Kidney (tissue), 22 donors: ENCODE measurements at places on chromosomes 1 and 21.

DNA sequence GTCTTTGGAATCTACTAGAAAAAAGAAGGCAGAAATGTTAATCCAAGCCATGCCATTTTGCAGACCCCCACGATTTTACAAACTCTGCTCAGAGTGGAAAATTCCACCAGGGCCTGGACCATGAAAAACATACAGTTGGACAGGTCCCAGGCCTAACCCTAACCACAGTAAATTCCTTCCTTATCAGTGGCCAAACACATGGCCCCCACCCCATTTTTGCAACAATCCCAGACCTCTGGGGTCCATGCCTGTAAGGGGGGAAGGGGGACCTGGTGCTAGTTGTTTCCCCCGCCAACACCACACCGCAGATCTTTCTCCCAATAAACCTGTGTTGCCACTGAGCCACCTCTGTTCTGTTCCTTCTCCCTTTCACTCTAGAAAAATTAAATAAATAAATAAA lies 1352.7 kb downstream of the AMY1C start:
- no peak for DNase-seq

- no peak for DNase-seq
Observed at GRCh38 chr1:9191231-9191630, 43.3 kb upstream of the H6PD start.

- no peak for DNase-seq
Observed at GRCh38 chr1:29197993-29198392, 16.3 kb upstream of the SRSF4 start.

DNA sequence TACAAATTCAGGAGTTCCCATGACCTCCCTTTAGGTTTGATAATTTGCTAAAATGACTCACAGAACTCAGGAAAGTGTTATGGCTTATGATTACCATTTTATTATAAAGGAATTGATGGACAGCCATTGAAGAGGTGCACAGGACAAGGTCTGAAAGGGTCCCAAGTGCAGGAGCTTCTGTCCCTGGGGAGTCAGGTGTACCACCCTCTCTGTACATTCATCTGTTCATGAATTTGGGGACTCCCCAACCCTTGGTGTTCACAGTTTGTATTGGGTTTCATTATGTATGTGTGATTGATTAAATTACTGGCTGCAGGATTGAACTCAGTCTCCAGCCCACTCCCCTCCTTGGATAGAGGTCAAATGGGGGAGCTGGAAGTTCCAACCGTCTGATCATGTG lies 10.8 kb upstream of the IL10RB start:
- no peak for DNase-seq

DNA sequence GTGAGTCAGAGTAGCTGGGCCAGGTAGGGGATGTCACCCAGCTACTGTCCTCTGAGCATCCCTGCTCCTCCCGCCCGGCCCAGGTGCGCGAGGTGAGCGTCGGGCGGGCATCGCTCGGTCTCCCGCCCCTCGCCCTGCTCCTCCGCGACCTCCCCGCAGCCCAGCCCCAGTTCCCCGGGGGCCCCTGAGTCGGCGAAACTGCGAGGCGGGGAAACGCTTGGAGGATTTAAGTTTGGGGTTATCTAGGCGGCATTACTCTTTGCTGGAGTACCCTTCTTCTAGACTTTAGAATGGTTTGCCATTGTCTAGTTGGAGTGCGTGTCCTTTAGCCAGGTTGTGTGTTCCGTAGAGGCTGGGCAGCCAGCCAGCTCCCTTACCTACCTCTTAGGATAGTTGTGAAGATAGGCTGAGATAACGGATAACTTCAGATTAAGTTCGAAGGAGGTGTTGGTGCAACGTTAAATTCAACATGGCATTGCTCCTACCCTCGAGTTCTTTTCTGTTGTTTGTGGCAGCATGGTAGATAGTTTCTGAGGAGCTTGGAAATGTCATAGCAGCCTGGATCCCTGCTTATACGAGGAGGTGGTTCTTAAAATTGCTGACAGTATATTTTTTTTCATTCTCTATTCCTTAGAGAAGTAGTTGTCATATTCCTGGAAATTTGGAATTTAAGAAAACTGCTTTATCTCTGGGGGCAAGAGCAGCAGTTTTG lies 697 bp downstream of the AGO3 start:
- peak; percentile 47 for DNase-seq

DNA sequence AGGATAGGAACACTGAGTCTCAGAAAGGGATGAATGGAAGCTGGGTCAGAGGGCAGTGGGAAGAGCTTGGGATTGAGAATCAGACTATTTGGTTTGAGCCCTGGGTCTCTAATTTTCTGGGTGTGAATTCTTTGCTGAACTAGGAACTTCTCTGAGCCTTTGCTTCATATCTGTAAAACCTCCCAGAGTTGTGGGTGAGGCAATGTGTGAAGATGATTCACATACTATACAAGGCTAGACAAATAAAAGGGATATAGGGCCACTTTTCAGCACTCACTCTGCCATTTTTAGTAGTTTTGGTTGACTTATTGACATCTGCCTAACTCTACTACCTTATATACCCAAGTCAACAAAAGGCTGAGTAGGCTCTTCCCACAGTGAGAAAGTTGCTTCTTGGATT lies 77.7 kb upstream of the JUN start:
- DNase-seq = no peak

- peak; percentile 23 for DNase-seq
Observed at GRCh38 chr1:162562470-162562828, 927 bp downstream of the UAP1 start.

GRCh38 chr1:89998306-89998705 lies 3.4 kb downstream of the ZNF326 start:
- no peak for DNase-seq

GRCh38 chr1:69645477-69645876 lies 77.8 kb downstream of the LRRC7 start:
- no peak for DNase-seq

DNA sequence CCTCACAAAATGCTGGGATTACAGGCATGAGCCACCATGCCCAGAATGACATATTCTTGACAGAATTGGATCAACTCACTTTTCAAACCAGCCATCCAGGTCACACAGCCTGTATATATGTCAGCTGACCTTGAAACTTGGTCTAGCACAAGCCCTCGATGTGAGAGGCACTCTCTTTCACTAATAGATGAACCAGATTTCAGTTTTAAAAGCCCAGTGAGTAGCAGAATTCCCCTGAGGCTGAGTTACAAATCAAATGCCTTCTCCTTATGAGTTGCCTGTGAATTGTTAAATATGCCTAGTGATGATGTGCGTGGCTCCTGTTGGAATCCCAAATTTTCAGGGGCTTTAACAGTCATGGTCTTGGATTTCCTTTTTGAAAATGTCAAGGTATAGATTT lies 88.7 kb downstream of the CD247 start:
- no peak for DNase-seq

GRCh38 chr21:31335957-31336738 lies 7.9 kb downstream of the TIAM1 start:
- DNase-seq = no peak

GRCh38 chr1:183632114-183632513 lies 3.5 kb downstream of the ARPC5 start:
- no peak for DNase-seq

GRCh38 chr1:39196244-39197215 lies 8.0 kb upstream of the MACF1 start:
- no peak for DNase-seq

GRCh38 chr1:227072991-227073390 lies 132.9 kb downstream of the COQ8A start:
- DNase-seq = no peak

DNA sequence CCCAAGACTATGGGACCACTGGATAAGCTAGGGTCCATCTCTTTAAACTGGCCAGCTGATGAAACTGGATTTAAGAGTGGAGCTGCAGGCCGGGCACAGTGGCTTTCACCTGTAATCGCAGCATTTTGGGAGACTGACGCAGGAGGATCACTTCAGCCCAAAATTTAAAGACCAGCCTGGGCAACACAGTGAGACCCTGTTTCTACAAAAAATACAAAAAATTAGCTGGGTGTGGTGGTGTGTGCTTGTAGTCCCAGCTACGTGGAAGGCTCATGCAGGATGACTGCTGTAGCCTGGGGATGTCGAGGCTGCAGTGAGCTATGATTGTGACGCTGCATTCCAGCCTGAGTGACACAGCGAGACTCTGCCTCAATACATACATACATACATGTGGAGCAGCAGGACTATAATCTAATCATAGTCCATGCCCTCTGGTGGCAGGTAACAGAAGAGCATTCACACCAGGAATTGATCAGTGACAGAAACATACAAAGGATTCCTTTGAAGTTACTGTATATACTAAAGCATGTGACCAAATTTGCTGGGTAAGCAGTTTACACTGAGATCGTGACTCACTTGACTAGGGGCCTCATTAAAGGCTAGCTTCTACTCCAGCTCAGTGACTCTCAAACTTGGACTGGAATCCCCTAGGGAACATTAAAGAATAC lies 101.5 kb upstream of the SLFNL1 start:
- DNase-seq = peak; percentile 23

GRCh38 chr21:32957545-32957944 lies 68.2 kb upstream of the OLIG2 start:
- no peak for DNase-seq

DNA sequence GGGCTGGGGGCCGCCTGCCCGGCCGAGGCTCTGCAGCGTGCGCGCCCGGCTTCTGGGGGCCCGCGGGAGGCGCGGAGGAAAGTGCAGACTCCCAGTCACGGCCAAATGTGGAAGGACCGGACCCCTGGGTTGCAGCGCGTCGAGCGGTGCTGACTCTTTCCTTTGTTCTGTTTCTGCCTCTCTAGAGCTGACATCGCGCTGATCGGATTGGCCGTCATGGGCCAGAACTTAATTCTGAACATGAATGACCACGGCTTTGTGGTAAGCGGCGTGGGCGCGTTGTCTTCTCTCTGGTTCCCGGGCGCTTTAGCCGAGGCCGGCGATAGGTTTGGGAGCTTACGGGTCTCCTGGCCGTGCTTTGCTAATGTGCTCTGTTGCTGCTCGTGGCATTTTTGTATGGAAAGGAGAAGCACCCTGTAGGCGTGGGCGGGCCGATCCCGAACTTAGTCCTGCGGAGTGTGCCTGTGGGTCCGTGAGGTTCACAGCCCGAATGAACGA lies 629 bp downstream of the PGD start:
- DNase-seq = peak; percentile 75

- no peak for DNase-seq
Observed at GRCh38 chr1:190507357-190507756, 29.7 kb upstream of the BRINP3 start.

- DNase-seq = peak; percentile 9
Observed at GRCh38 chr1:66758241-66758755, 6.0 kb downstream of the DYNLT5 start.

GRCh38 chr1:46637444-46638083 lies 21.0 kb upstream of the MOB3C start:
- no peak for DNase-seq

DNA sequence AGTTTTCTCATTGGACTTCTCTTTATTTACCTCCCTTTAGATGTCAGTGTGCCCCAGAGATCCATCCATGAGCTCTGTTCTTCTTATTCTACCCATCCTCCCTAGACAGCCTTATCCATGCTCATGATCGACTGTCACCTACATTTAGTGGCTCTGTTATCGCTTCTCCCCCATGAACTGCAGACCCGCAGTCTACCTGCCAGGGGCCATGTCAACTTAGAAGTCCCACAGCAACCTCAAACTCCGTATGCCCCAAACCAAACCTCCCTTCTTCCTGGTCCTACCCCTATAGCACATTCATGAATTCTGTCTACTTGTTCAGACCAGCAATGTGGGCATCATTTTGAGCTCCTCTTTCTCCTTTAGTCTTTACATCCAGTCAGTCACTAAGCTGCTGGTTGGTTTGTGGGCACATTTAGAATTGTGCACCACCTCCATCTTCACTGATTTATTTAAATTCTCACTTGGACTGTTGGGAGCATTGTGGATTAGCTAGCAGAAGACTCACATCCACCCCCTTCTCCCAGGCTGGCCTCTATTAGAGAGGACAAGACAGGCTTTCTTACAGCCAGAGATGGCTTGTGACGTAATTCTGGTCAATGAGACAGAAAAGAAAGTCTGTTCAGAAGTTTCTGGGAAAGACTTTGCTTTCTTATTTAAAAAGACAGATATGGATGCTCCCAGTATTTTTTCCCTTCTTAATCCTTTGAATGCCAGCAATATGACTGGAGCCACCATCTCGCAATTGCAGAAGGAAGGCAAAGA lies 19.1 kb downstream of the C1orf116 start:
- no peak for DNase-seq

GRCh38 chr1:50877641-50878040 lies 82.4 kb downstream of the FAF1 start:
- DNase-seq = no peak

DNA sequence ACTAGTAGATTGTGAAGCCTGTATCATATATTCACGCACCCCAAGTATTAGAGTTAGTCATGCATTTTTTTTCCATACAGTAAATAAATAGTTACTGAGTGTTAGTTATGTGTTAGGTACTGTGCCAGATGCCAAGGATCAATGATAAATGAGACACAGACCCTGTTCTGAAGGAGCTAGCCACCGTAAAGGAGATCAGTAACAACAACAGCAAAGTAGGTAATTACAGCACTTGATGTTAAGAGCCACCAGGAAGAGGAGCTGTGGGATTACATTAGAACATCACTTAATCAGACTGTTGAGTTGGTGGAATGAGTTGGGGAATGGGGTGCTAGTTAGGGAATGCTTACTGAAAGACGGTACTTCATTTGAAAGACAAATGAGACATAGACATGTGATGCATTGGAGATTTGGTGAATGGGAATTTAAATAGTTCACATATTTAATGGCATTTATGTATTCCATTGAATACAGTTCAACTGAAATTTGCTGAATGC lies 21.0 kb downstream of the PRKAA2 start:
- no peak for DNase-seq

DNA sequence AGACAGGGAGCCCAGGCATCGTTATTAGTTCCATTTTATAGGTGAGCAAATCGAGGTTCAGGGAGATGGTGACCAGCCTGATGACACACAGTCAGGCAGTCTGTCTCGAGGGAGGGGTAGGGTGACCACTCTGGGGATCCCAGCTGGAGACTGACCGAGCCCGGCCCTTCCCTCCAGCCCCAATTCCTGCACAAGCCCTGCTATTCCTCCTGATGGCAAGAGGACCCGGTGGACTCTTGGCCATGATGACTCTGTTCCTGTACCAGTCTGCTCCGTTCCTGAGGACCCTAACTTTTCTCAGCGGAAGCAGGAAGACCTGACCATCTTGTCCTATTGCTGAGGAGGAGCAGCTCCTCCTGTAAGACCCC lies 391 bp downstream of the AGT start:
- no peak for DNase-seq

GRCh38 chr21:43020177-43020576 lies 45.8 kb downstream of the PKNOX1 start:
- no peak for DNase-seq

- no peak for DNase-seq
Observed at GRCh38 chr1:44029260-44029910, 1.9 kb downstream of the SLC6A9 start.

- no peak for DNase-seq
Observed at GRCh38 chr1:21104683-21105082, 72.0 kb downstream of the EIF4G3 start.

DNA sequence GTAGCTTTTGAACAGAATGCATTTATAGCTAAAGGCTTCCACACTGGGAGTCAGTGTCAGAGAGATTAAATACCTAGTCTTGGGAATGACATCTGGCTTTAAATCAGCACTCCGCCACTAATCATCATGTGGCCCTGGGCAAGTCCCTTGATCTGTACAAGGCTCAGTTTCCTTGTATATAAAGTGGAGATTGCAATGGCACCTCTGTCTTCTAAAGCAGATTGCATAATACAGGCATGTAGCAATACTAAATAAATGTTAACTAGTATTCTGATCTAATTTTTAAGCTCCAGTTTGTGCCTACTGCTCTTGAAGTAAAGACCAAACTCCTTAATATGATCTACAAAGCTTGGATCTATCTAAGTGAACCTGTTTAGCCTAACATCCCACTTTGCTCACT lies 249.4 kb downstream of the PLPP3 start:
- DNase-seq = no peak

GRCh38 chr1:209107535-209107934 lies 476.0 kb upstream of the CAMK1G start:
- no peak for DNase-seq
